Activated CD4-positive, alpha-beta T cell treated with anti-CD3 and anti-CD28 coated beads, Interleukin-10, Interleukin-2, amounts not matched to agents 100 ng/mL and 50 ng/mL, durations not matched to agents 16 hours and 8 hours (primary cell): ENCODE measurements at places on chromosomes 11 and 22.

DNA sequence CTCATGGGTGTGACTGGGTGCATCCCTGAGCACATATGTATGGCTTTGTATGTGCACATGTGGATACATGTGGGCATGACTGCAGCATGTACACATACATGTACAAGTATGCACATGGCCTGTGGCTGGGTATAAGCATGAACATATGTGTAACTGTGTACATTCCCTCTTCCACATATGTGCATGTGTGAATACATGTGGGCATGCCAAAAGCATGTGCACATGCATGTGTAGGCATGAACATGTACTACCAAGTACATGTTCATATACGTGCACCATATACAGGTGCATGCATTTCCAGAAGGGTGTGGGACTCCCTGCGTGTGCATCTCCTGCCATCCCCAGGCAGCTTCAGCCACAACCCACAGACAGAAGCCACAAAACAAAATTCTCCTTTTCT, 208.2 kb downstream of the MN1 start:
- DNase-seq, result no peak

- DNase-seq, result no peak
Observed at GRCh38 chr11:122670131-122670530, 14.6 kb downstream of the UBASH3B start.

- peak; percentile 57 for DNase-seq
Observed at GRCh38 chr11:34809191-34810106, 106.7 kb downstream of the APIP start.

DNA sequence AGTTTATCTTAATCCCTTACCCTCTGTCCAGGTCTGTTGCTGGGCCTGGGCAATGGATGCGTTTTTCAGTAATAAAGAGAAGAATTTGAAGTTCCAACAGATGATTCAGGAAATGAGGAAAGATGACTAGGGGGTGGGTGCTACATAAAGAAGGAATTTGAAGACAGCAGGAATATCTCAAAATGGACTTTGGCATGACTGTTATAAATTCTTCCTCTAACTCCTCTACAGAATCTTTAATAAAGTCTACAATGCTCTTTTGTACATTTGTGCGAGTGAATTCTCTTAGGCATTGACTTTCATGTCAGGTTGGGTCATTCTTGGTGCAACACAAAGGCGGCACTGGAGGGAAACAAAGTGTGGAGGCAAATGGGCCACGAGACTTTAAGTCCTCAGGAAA, 35.1 kb upstream of the PRSS23 start:
- no peak for DNase-seq

DNA sequence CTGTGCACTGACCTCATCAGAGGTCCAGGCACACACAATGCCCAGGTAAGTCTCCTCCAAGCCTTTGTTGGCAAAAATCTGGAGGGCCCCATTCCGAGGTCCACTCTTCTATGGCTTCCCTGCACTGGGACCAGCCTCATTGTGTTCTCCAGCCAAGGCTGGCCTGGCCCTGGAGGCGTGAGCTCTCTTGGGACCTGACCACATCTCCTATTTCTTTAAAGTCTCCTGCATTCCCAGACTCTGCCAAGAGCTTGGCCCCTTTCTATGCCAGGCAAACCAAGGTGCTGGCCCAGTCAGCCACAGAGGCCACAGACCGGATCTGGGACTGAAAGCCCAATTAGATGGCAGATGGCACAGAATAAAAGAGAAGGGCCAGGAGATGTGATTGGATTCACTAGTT, 55.1 kb downstream of the C11orf58 start:
- DNase-seq, result no peak

DNA sequence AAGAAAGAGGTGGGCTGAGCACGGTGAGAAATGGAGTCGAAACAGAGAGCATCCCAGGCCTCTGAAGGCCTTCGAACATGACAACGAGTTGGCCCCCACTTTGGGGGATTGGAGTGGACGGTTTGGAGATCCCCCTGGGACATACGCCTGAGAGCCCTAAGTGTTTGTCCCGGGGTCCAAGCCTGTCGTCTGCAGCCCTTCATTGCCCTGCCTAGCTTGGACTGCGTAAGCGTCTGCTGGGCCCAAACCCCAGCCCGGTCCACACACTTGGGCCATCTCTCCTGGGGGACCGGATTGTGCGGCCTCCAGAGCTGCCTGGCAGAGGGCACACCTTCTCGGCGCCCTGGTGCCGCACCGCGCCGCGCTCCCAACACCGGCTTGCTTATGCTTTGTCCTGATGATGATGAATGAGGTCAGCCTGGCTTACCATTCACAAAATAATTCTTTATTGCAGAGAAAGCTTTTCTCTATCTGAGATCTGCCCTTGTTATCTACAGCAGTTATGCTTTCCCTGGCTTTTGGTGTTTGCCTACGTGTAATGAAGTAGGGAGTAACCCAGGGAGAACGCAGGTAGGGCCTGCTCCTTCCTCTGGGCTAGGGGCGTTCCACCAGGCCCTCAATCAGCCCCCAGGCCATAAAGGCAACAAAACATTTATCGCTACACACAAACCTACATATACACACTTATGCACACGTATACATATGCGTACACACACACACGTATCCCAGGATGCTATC, 85.9 kb upstream of the PPARA start:
- DNase-seq, result no peak

DNA sequence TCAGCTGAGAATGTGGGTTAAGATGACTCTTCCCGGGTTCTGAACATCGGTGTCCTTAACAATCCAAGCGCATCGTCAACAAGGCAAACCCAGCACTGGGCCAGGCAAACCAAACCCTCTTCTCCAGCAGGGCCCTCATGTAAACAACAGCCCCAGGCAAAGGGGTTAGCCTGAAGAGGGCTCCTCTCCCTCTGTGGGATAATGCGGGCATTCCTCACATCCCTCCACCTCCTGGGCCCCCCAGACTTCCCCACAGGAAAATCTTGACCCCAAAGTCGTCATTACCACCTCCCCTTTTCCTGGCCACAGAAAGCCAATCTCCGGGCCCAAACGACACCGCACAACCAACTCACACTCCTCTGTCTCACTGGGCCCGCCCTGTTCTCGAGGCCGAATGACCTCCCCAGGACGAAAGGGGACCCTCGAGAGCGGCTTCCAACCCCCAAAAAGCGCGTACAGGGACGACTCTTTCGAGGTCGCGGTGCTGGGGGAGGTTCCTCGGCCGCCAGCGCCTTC, 566 bp downstream of the DDB1 start:
- DNase-seq, result peak; percentile 15

- DNase-seq, result peak; percentile 68
Observed at GRCh38 chr11:64186492-64187165, 658 bp downstream of the STIP1 start.

DNA sequence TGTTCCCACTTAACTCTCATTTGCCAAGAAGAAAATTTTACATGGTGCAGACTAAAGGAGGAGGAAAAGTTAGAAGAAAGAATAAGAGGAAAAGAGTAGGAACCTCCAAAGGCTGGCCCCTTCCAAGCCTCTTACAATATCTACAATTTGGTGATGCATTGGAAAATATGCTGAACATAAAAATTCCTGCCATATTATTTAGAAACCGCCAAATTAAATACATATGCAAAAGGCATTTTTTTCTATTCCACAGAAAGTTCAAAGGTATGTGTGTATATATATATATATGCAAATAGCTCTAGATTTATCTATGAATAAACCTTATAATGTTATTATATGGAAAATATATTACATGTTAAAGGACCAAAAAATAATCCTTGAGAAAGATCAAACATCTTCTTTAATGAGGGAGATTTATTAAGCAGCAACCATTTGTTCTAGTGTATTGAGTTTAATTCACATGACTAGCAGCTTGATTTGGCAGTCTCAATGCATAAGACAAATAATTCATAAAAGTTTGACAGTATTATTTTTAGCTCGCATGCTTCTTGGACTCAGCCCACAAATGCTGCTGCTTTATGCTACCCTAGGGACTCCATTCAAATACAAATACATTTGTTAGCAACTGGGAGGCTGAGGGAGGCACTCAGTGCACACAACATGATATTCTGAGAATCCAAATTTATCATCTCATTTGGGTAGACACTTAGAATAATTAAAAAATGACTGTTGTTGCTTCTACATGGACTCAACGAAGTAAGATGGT, 184.9 kb downstream of the SBF2 start:
- DNase-seq, result no peak

GRCh38 chr11:118003456-118003855, 17.3 kb downstream of the IL10RA start:
- peak; percentile 47 for DNase-seq

- peak; percentile 46 for DNase-seq
Observed at GRCh38 chr11:124740277-124740882, 638 bp downstream of the NRGN start.

DNA sequence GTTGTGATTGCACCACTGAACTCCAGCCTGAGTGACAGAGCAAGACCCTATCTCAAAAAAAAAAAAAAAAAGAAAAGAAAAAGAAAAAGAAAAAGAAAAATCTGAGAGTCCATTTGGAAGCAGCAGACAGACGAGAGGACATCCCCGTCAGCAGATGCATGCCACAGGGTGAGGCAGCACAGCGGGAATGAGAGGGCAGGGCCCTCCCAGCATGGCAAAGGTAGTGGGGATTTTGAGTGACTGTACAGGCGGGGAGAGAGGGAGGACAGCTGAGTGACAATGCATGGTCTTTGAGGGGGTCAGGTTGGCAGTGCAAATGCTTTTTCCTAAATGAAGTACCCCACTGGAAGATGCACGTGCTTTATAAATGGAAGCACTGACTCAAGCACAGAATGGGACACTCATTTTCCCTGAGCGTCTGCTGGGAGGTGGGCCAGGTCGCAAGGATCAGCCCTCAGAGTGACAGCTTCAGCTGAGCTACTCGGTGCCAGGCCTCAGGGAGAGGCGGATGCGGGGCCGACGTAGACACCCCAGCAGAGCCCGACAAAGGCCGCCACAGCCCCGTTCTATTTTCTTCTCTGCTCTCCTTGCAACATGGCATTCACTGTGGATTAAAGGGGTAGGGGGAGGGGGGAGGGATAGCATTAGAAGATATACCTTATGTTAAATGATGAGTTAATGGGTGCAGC, 113.5 kb downstream of the SHANK2 start:
- no peak for DNase-seq

DNA sequence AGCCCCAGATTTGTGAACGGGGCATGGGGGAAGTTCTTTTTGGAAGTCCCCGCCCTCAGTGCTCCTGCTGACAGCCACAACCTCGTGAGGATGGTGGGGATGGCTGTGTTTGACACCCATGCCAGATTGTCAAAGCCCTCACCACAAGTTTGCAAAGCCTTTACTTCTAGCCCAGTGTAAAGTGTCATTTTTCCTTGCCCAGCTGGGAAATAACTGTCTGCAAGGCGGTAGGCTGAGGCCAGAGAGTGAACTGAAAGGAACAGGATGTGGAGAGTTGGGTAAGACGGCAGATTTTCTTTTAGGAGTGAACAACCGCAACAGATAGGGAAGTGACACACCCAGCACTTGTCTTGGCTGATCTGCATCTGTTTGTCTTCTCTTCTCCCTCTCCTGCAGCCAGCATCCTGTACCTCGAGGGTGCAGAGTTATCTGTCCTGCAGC, 13.6 kb downstream of the IL17RA start:
- DNase-seq, result peak; percentile 77

DNA sequence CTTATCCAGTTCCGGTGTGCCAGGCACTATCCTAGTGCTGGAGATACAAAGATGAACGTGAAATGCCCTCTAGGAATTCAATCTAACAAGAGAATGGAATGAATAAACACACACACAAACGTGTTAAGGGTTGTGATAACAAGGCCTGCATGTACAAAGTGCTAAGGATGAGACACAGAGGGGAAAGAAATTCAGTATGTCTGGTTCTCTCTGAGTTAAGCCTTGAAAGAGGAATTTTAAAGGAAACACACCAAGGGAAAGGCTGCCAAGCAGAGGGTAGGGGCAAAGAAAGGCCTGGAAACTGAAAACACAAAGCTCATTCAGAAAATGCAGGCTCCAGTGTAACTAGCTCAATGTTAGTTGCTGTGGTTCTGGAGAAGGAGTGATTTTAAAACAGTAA, 4.2 kb downstream of the CHKA start:
- DNase-seq, result no peak

- peak; percentile 60 for DNase-seq
Observed at GRCh38 chr11:57515332-57516060, at the start of gene SLC43A1. TSS of gene SLC43A1 (minus strand) at chr11:57515702. CDS start at chr11:57514111, 1,591 bp downstream.

DNA sequence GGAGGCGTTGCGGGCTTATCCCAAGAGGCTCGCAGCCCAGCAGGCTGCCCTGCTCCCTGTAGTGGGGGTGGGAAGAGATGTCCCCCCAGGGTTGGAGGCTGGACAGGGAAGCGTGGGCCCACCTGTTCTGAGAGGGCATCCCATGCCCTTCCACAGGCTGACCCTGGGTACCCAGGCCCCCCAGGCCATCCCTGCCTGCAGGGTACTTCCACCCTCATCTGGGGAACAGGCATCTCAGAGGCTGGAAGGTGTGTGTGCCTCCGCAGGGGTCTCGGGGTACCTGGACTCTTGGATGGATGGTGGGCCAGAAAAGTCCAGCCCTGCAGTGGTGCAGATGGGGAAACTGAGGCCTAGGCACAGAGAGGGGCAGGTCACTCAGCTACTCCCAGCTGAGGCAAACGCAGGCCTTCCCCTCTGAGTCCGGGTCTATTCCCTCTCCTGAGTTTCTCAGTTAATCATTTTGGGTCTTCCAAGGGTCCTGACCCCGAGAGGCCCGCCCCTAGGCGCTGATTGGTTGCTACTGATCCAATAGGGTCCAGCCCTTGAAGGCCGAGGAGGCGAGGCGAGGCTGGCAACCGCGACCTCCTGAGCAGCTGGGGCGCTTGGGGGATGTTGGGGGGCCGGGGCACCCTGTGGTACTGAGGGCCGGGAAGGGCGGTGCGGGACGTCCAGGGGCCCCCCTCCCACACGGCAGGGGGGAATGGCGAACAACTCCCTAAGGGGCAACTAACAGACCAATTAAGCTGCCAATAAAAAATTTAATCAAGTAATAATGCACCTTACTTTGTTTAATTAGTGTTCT, 23.8 kb downstream of the FLRT1 start:
- no peak for DNase-seq

GRCh38 chr11:31958076-31958735, 132.7 kb upstream of the RCN1 start:
- DNase-seq, result peak; percentile 60

- no peak for DNase-seq
Observed at GRCh38 chr11:134791102-134791501, 379.1 kb upstream of the B3GAT1 start.

- DNase-seq, result peak; percentile 82
Observed at GRCh38 chr11:5280582-5281102, 10.9 kb upstream of the HBE1 start.

- no peak for DNase-seq
Observed at GRCh38 chr11:65169164-65169641, 830 bp upstream of the SPDYC start.
